ENCODE measurements at places on chromosomes 2 and 18. TPM values are rescaled to one million over a fixed set of nuclear protein-coding genes. Genes with fewer than 3 reads are reported as not detected.
A peak's percentile ranks its signal among the peaks of the same experiment; 100 is the strongest.

DNA sequence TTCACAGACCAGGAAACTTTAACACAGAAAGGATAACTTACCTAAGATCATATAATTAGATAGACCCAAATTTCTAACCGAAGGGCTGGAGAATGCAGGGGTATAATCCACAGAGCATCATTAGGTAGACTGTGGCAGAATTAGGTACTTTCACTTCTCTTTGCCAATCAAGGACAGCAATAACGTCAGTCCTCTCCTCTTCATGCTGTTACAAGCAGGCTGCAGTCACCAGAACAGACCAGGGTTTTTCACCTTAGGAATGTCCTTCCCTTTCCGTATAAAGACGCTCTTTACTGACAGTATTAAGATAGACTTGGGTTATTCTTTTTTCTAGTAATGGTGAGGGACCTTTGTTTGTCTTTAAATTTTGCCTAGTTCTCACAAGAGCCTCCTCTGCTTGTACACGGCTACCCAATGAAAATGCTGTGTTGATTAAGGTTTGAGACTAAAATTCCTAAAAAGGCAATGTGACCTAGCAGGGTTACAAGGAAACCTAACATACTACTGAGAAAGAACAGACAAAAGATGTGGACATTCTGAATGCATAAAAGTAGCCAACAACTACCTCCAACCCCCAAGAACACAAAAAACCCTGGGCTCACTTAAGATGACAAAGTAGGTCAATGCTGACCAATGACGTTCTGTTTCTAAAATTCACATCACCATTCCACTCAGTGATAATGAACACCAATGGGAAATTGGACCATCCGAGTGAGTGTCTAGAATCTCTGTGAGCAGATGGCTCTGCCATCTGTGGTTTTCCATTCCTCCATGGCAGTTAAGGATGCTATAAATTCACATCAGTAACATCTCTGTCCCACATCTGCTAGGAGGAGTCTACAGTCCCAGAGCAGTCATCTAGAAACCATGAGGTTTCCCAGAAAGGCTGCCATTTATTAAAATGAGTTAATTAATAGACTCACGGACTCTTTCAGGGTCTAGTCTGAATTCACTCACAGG lies 2.1 kb downstream of the PDIA6 start:
- H3K27ac ChIP-seq: peak overlapping the region; percentile 55
- H3K4me1 ChIP-seq: peaks cover 3% of the 10 kb centered on the region
- H3K4me3 ChIP-seq: no peak overlapping the region
- H3K27me3 ChIP-seq: no peaks in the 10 kb centered on the region
- DNase-seq: peak; percentile 30
- H3K36me3 ChIP-seq: peaks cover 2% of the 10 kb centered on the region

Gene C1GALT1C1L
- 0.37 TPM for polyA plus RNA-seq

Gene TXNDC2
- 0.10 TPM for polyA plus RNA-seq

- peaks cover 7% of the 10 kb centered on the region for H3K4me1 ChIP-seq
- H3K4me3 ChIP-seq: peak overlapping the region; percentile 29
- H3K27ac ChIP-seq: no peak overlapping the region
- peaks cover 21% of the 10 kb centered on the region for H3K27me3 ChIP-seq
These were observed 997 bp downstream of the BOK start for GRCh38 chr2:241559323-241560161.

Gene DOK6
- 5.7 TPM for polyA plus RNA-seq

DNA sequence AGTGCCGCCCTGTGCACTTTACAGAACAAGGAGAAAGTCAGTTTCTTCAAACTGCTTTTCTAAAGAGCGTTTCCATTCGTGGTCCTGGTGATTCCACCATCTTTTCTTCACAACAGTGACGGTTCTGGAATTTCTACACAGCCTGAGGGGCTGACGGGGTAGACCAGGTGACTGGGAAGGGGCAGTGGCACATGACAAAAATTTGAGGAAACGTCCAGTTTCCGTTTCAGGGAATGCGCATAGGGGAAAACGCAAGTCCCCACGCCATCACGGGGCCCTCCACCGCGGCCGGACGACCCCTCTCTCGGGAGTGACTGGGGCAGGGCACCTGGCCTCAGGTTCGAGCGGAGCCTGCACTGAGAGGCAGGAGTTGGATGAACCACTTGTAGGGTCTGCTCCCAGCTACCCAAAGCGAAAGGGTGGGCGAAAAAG lies 980 bp upstream of the SPTBN1 start:
- H3K27ac ChIP-seq: peak overlapping the region; percentile 81
- no peak overlapping the region for H3K4me3 ChIP-seq
- peaks cover 26% of the 10 kb centered on the region for H3K27me3 ChIP-seq
- H3K4me1 ChIP-seq: peaks cover 4% of the 10 kb centered on the region
- no peak for DNase-seq
- no peaks in the 10 kb centered on the region for H3K36me3 ChIP-seq

DNA sequence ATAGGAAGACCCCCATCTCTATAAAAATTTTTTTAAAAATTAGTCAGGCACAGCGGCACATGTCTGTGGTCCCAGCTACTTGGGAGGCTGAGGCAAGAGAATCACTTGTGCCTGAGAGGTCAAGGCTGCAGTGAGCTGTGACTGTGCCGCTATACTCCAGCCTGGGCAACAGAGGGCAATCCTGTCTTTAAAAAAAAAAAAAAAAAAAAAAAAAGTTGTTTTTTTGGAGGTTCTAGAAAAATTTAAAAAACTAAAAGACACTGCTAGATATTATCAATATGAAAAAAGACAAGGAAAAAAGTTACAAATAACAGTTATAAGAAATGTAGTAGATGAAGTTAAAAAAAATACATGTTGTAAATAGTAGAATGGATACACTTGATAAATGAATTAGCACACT lies 56.1 kb upstream of the C2orf15 start:
- no peak for DNase-seq
- H3K27me3 ChIP-seq: no peaks in the 10 kb centered on the region

GRCh38 chr2:150476809-150477302 lies 10.6 kb downstream of the RND3 start:
- H3K36me3 ChIP-seq: no peaks in the 10 kb centered on the region
- H3K27ac ChIP-seq: peak overlapping the region; percentile 94
- DNase-seq: peak; percentile 82
- H3K4me3 ChIP-seq: peak overlapping the region; percentile 1
- H3K27me3 ChIP-seq: no peaks in the 10 kb centered on the region

DNA sequence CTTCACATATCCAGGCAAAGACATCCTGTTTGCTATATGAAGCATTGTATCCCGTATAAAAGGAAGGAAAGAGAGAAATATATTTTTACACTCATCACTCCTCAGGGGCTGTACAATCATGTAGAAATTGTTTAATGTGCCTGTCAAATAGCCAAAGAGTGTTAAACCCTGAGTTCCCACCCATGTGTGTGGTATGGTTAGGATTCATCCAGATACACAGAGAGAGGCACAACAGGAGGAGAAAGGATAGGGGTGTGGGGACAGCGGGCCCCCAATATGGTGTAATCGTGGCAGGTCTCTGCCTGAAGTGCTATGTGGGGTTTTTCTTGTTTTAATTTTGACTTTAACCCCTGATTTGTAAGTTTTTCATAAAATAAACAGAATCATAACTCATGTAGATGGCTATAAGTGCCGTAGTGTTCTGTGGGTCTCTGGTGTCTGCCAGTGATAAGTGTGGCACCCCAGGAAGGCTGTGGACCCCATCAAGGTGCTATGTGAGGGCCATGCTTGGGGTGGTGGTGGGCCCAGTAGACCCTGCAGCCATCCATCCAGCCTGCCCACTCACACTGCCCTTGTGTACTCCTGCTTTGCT lies 10.2 kb upstream of the IL18R1 start:
- H3K4me3 ChIP-seq: no peak overlapping the region
- H3K36me3 ChIP-seq: no peaks in the 10 kb centered on the region
- no peak overlapping the region for H3K27ac ChIP-seq
- no peaks in the 10 kb centered on the region for H3K4me1 ChIP-seq
- no peak for DNase-seq

GRCh38 chr2:64327510-64328414 lies 126.2 kb upstream of the LGALSL start:
- no peak for DNase-seq
- H3K4me1 ChIP-seq: peaks cover 14% of the 10 kb centered on the region
- H3K36me3 ChIP-seq: no peaks in the 10 kb centered on the region
- H3K27ac ChIP-seq: peak overlapping the region; percentile 62
- no peak overlapping the region for H3K4me3 ChIP-seq

- no peak overlapping the region for H3K27ac ChIP-seq
- no peaks in the 10 kb centered on the region for H3K27me3 ChIP-seq
- no peaks in the 10 kb centered on the region for H3K4me1 ChIP-seq
- H3K36me3 ChIP-seq: no peaks in the 10 kb centered on the region
- no peak overlapping the region for H3K4me3 ChIP-seq
- no peak for DNase-seq
These were observed 151.8 kb upstream of the MMADHC start for GRCh38 chr2:149739171-149739882.

Gene UBE2F
- polyA plus RNA-seq: 51.1 TPM

Gene SIX3
- polyA plus RNA-seq: not detected

GRCh38 chr2:727071-727470 lies 49.9 kb upstream of the TMEM18 start:
- no peaks in the 10 kb centered on the region for H3K27me3 ChIP-seq
- no peak overlapping the region for H3K27ac ChIP-seq
- no peaks in the 10 kb centered on the region for H3K36me3 ChIP-seq
- no peaks in the 10 kb centered on the region for H3K4me1 ChIP-seq

GRCh38 chr2:234939576-234939975 lies 12.2 kb upstream of the SH3BP4 start:
- no peak for DNase-seq
- H3K4me1 ChIP-seq: no peaks in the 10 kb centered on the region
- H3K4me3 ChIP-seq: no peak overlapping the region
- no peaks in the 10 kb centered on the region for H3K27me3 ChIP-seq
- no peak overlapping the region for H3K27ac ChIP-seq

Gene ENOSF1
- polyA plus RNA-seq: 327 TPM

GRCh38 chr2:149330127-149331022 lies at the start of gene LYPD6:
LYPD6 (plus strand) TSS chr2:149330587; CDS start chr2:149437709, 107,122 bp downstream.
- no peaks in the 10 kb centered on the region for H3K36me3 ChIP-seq
- H3K27me3 ChIP-seq: peaks cover 2% of the 10 kb centered on the region
- H3K4me3 ChIP-seq: peak within 1 kb of the TSS; percentile 43
- H3K27ac ChIP-seq: peak within 1 kb of the TSS; percentile 79
- H3K4me1 ChIP-seq: peaks cover 3% of the 10 kb centered on the region

DNA sequence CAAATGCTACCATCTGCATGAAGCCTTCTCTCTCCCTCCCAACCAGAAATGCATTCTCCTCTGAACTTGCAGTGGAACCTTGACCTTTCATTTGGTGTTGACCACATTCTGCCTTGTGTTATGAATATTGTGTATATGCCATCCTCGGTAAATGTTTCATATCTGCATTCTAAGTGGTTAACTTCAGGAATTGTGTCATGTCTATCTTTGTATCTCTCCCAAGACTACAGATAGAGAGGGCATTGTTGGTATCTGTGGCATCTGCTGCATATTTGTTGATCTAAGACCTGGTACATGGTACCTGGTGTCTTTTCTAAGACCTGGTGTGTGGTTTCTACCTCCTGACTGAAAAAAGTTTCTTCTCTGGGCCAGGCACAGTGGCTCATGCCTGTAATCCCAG lies 34.0 kb downstream of the CASP10 start:
- no peak overlapping the region for H3K27ac ChIP-seq
- no peaks in the 10 kb centered on the region for H3K4me1 ChIP-seq
- DNase-seq: no peak
- no peaks in the 10 kb centered on the region for H3K36me3 ChIP-seq
- no peak overlapping the region for H3K4me3 ChIP-seq
- no peaks in the 10 kb centered on the region for H3K27me3 ChIP-seq

Gene ACKR3
- 44.8 TPM for polyA plus RNA-seq

GRCh38 chr18:13578400-13578799 lies 148.0 kb downstream of the FAM210A start:
- H3K27ac ChIP-seq: no peak overlapping the region
- DNase-seq: no peak
- no peaks in the 10 kb centered on the region for H3K4me1 ChIP-seq

DNA sequence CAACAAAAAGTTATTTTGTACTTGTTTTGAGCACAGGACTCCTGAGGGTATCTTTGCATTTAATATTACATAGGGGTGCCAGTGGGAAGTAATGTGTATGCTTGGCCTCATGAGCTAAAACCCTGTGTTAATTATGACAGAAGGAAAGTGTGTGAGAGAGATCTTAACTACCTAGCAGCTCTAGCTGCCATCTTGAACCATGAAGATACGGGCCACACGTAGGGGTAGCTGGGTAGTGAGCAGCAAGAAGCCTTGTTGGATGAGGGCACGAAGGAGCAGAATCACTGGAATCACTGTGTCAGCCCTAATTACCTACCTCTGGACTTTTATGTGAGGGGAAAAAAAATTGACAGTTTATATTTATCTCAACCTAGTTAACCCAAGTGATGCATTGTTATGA lies 15.4 kb upstream of the CASP10 start:
- H3K4me1 ChIP-seq: no peaks in the 10 kb centered on the region
- DNase-seq: no peak
- no peak overlapping the region for H3K27ac ChIP-seq
- no peak overlapping the region for H3K4me3 ChIP-seq

DNA sequence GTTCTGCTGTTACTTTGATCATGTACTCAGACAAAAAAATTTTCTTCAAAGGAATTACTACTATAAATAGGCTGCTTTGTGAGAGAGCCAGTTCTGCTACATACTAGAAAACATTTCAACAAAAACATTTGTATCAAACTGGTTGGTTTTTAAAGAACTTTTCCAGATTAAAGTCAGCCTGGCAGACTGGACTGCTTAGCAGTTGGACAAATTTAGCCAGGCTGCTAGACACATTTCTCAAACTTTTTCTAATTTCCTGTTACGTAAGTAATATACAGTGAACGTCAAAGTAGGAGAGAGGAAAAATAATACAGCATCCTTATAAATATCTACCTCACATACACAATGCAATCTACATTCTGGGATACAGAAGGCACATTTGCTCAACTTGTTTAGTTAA lies 109.5 kb downstream of the SP3 start:
- H3K4me1 ChIP-seq: no peaks in the 10 kb centered on the region
- H3K27ac ChIP-seq: no peak overlapping the region
- no peaks in the 10 kb centered on the region for H3K27me3 ChIP-seq
- no peaks in the 10 kb centered on the region for H3K36me3 ChIP-seq

DNA sequence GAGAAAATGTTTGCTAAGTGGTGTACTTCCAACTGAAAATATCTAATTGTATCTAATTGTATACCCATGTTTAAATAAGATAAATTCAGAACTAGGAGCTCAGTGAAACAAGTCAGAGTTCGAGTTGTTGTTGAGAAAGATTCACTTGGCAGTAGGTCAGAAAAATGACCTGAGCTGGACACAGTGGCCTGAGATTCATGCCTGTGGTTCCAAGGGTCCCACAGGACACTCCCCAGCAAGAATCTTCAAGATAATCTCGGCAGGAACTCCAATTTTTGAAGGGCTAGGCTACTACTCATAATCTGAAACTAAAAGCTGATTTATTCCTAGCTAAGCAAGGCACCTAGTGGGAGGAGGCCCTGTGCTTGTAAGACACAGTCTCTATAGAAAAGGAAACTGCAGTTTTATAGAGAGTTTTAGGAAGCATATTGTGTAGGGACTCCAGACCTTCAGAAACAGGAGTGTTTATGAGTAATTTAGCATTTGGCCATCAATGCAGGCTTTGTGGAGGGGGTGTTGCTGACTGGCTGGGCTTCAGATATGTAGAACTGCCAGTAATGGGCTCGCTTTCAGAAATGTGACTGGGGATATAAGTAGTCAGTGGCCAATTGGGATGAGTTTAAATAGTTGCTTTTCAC lies 43.2 kb downstream of the SP140 start:
- no peak overlapping the region for H3K27ac ChIP-seq
- no peaks in the 10 kb centered on the region for H3K36me3 ChIP-seq
- H3K4me1 ChIP-seq: no peaks in the 10 kb centered on the region
- H3K4me3 ChIP-seq: no peak overlapping the region
- H3K27me3 ChIP-seq: no peaks in the 10 kb centered on the region
- no peak for DNase-seq

Measured in small intestine (tissue), 16 donors.